Effector CD4-positive, alpha-beta T cell (primary cell): ENCODE measurements at places on chromosomes 5 and 9.

GRCh38 chr5:161446655-161447054 lies 99.9 kb downstream of the GABRB2 start:
- DNase-seq = no peak

DNA sequence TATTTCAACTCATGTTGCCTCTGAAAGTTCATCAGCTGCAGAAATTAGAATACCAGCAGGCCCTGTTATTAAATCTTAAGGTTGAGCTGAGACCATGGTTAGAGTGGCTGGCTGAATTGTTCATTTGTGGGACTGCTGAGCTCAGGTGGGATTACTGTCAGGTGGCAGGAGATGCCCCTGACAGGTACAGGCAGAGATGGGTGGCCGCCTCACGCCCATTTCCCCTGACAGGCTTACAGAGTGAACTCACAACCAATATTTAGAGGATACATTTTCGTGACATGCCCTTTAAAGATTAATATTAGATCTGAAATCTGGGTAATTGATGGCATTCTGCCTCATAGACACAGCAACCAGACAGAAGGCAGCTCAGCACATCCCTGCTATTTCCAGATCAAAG lies 136.0 kb downstream of the MVB12B start:
- DNase-seq = no peak

- DNase-seq = no peak
These were observed 11.4 kb upstream of the SLC45A2 start for GRCh38 chr5:33995865-33996264.

- DNase-seq = no peak
These were observed 52.5 kb downstream of the AOPEP start for GRCh38 chr9:94779031-94779430.

GRCh38 chr9:18056269-18056992 lies 417.5 kb upstream of the ADAMTSL1 start:
- DNase-seq = no peak

DNA sequence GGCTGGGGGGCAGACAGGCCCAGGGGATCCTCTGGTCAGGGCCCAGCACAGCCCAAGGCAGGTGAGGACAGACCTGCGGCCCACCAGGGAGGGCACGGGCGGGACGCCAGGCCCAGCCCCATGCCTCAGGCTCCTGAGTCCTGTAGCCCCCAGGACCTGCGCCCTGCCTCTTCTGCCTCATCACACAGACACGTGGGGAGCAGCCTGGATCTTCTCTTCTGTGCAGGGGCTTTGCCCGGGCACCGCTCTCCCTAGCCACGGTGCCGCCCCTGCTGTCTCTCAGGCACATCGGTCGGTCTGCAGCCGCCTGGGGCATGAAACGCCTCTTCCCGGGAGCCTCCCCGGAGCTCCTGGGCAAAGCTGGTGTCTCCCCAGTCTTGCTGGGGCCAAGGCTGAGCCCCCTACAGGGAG lies 40.2 kb upstream of the EGFL7 start:
- DNase-seq = no peak

- no peak for DNase-seq
These were observed 63.8 kb downstream of the MACROH2A1 start for GRCh38 chr5:135335031-135335828.

GRCh38 chr5:113548396-113548795 lies 34.9 kb downstream of the YTHDC2 start:
- no peak for DNase-seq

DNA sequence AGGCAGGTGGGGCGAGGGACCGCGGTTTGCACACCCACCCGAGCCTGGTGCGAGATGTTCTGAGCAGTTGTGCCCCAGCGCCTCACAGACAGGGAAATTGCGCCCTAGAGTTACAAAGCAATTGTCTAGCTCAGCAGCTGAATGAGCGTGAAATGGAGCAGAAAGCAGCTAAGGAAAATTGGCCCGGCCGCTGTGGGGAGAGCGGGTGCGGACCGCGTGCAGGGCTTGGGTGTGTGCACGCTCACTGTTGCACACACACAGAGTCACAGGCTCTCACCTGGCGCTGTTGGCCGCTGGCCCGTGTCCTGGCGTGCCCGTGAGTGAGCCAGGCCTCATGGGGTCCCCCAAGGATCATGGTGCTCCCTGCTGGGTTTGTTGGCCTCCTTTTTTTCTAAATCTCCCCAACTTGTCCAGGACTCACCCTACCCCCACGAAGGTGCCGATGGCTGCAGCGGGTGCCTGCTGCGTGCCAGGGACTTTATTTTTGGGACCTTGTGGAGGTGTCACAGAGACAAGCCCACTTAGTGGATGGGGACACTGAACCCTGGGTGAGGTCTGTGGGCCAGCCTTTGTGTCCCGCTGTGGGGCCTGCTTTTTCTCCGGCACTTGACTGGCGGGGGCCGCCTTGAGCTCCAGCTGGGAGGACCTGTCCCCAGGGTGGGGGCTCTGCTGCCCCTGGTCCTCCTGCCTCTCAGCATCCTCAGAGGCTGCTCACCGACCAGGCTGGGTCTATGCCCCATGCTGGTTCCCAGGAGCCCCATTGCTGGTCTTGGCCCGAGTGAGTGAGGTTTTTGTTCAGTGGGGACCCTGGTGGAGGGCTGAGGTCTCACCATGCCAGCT lies 5.2 kb downstream of the RXRA start:
- DNase-seq = no peak

DNA sequence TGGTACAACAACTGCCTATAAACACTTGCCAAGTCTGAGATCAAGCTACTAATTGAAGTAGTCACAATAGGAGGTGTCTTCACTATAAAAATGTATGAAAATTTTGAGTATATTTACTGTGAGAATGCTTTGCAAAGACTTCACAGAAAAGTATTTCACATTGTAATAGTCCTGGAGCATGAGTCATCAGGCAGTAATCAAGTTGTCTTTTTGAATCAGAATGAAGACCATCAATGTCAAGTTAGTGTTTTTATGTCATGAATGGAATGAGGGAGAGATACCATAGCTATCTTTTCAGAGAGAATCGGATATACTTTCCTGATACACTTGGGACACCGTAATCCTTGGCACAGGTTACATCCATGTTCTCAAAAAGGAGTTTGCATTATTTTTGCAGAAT lies 466.9 kb upstream of the ARRDC3 start:
- no peak for DNase-seq

GRCh38 chr5:21145376-21145775 lies 1157.4 kb upstream of the CDH18 start:
- no peak for DNase-seq

GRCh38 chr5:128427921-128428320 lies 110.1 kb downstream of the FBN2 start:
- no peak for DNase-seq

GRCh38 chr9:69181908-69182353 lies 7.9 kb downstream of the TJP2 start:
- DNase-seq = no peak

DNA sequence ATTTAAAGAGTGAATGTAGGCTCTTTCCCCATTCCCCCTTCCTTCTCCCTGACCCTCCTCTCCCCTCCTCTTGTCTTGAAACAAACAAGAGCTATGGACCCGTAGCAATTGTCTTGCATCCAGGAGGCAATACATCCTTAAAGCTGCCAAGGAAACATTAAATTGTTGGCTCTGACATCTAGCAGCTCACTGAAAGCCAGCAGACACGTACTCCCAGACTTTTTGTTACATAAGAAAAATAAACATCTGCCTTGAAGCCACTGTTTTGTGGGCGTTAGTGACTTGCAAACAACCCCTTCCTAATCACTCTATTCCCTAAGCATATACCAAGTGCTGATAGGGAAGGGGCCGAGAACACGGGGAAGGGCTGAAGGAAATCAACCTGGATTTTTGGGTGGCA lies 8.6 kb downstream of the SLC45A2 start:
- no peak for DNase-seq

- DNase-seq = no peak
These were observed 22.4 kb downstream of the MAP1B start for GRCh38 chr5:72129725-72130124.

GRCh38 chr5:138033907-138034306 lies 1.0 kb upstream of the FAM13B start:
- no peak for DNase-seq

- no peak for DNase-seq
These were observed 61.2 kb downstream of the TMEM232 start for GRCh38 chr5:110665184-110665726.

- no peak for DNase-seq
These were observed 137.2 kb downstream of the MTX3 start for GRCh38 chr5:79853676-79854418.

- no peak for DNase-seq
These were observed 466.1 kb downstream of the TLR4 start for GRCh38 chr9:118170032-118170955.

DNA sequence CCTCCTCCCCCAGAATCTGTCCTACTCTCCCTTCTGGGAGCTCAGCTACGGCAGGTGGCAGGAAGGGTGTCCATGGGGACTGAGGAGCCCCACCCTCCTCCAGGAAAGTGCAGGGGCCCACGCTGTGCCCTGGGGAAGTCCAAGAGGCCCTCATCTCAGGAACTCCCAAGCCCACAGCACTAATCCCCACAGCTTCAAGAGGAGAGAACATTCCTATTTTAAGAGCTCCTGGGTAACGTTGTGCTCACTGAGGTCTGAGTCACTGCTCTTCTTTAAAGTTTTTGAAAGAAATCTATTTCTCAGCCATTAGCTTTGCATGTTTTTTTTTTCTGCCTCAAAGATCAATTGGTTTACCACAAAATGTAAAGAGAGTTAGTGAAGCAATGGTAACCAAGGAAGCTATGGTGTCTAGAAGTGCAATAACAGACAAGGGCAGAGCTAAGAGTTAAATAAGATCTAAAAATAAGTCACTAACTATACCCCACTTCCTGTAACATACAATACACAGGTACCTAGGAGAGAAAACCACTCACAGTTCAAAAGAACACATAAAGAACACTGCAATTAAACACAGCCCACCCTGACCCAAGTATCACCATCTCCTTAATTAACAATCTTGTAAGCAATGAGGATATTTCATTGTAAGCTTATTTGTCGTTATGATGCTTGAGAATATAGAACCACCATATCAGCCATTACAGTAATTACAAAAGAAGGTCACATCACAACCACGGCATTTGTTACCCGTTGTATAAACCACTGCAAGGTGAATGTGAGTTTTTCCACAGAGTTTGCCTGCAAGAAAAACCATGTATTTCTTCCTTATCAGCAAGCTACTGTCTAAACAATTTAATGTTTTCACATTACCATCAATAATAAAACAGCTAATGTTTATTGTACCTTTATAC lies 382.3 kb upstream of the SLC30A5 start:
- no peak for DNase-seq

- DNase-seq = no peak
These were observed 42.1 kb downstream of the SEC61B start for GRCh38 chr9:99264070-99264680.

- DNase-seq = no peak
These were observed 91.3 kb downstream of the RALGPS1 start for GRCh38 chr9:127005770-127006314.
